Adipocyte (in vitro differentiated cells): ENCODE measurements at places on chromosomes 12 and 14.

DNA sequence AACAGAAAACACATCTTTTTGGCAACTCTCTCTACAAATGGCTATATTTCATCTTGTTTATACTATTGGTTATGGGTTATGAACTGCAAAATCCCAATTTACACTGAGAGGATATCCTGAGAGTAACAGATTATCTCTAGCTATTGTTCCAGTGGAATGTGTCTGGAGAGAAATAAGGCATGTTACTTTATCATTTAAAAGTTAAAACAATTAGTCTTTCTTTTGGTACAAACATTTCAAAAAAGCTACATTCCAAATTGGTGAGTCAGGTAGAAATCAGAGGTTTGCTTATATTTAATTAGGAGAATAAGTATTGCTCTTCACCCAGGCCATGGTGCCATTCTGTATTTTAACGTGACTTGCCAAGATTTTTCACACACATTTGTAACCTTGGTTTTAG is 411.6 kb downstream of the CCER1 start:
- peak; percentile 26 for DNase-seq

- peak; percentile 58 for DNase-seq
Measured at GRCh38 chr12:130787445-130788410, 51.3 kb downstream of the STX2 start.

GRCh38 chr12:1882405-1882804 is 36.0 kb downstream of the CACNA2D4 start:
- DNase-seq: no peak

DNA sequence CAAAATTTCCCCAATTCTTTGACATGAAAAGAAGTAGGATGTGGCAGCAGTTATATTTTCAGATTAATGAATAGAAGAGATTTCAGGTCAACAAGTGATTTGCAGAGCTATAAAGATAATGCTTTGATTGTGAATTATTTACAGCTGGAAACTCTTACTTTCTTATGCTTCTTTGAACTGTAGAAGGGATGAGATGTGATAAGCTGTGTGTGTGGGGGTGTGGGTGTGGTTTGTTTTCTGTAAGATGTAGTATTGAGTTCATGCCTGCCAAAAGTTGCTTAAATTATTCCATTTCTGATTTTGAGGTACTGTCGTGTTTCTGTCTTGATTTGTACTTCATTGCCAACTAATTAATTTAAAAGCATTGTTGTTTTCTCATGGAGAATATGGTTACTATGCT is 22.7 kb downstream of the AEBP2 start:
- DNase-seq: no peak

GRCh38 chr14:77185093-77185465 is 3.5 kb downstream of the TMEM63C start:
- no peak for DNase-seq
